ENCODE measurements at places on chromosomes 3 and 15. TPM values are rescaled to one million over a fixed set of nuclear protein-coding genes. Genes with fewer than 3 reads are reported as not detected.
A peak's percentile ranks its signal among the peaks of the same experiment; 100 is the strongest.

- DNase-seq = no peak
These were observed 983 bp upstream of the ALDH1A3 start for GRCh38 chr15:100878648-100879047.

GRCh38 chr15:85477730-85478129, 97.3 kb downstream of the AKAP13 start:
- DNase-seq = no peak

DNA sequence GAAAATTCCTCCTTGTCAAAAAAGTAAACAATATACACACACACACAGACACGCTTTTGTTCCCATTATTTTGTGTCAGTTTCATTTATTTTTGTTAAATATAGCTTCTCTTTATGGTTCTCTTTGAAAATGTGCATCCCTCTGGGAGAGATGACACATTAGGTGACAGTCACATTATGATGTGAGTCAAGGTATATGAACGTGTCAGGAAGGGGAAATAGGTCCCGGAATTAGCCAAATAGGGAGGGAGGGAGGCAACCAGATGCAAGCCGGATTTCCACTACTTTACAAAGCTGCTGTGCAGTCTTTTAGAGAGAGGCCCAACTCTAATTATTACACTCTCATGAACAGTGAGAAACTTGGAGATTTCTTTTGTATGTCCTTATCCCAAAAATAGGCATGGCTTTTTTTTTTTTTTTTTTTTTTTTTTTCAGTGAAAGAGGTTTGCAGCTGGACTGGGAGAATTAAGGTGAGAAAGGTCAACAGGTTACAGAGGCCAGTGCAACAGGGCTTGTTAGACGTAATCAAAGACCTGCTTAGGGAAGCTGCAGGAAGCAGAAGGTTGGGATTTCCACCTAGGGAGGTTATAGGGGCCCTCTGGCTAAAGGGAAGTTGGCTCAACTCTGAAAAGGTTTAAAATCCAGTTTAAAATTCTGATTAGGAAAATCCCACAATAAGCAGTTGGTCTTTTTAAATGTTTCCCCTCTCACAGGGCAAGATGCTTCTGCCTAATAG, 240.5 kb upstream of the UBE2E1 start:
- DNase-seq = no peak

DNA sequence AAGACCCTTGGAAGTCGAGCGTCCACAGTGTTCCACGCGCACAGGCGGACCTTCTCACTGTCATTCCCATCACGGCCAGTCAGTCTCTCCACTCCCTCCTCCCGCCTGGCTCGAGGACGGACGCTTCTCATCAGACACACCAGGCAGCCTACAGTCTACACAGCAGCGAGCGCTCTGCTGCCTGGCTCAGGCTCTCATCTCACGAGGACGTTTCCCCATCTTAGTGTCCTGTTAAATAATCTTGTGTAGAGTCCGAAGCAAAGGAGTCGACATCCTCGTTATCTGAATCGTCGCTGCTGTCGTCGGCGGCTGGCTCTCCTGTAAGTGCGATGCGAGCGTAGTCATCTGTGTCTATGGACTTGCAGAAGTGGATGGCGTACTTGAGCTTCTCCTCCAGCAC, 12.4 kb upstream of the OCA2 start:
- DNase-seq = peak; percentile 18

DNA sequence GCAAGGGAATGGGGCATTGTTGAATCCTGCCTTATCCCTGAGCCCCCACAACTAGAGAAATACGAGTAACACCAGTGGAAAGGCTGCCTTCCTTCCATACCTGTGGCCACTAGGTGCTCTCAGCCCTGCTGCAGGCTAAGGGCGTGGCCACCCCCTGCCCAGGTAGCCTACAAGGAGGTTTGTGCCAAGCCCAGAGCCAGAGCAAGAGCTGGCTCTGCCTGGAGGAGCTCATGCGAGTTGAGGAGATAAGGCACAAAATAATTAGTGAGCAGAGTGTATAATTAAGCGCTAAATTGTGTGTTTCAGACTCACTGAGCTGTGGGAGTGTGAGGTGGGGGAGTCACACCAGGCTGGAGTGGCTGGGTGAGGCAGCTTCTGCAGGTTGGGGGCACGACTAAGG, 49.2 kb downstream of the TPRA1 start:
- DNase-seq = no peak

GRCh38 chr15:68888419-68888818, 41.9 kb upstream of the SPESP1 start:
- DNase-seq = no peak

DNA sequence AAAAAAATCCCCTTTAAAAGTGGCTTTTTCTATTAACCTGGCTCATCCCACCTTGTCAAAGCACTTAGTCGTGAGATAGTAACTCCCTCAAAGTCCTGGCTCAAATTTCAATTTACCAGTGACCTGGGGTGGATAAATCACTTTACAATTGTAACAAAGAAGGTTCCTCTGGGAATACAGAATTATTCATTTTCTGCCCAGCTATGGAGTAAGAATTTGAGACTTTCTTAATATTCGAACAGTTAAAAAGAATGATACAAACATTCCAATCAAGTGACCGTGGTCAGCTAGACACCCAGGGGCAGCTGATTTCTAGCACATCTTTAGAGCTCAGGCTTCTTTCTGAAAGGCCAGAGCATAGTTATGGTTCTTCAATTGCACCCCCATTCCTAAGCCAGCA, 291.0 kb upstream of the TGFBR2 start:
- DNase-seq = no peak

GRCh38 chr3:27610800-27611525, 111.2 kb downstream of the EOMES start:
- DNase-seq = no peak

DNA sequence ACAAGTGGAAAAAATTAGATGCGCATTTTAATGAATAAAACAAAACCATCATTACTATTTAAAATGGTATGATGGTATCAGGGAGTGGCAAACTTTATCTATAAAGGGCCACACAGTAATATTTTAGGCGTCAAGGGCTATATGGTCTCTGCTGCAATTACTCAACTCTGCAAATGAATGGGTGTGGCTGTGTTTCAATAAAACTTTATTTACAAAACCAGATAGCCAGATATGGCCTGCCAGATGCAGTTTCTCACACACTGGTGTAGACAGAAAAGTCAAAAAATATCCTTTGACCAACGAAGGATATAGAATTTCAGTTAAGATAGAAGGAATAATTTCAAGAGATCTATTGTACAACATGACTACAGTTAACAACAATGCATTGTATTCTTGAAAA, 83.8 kb downstream of the CLASP2 start:
- no peak for DNase-seq

DNA sequence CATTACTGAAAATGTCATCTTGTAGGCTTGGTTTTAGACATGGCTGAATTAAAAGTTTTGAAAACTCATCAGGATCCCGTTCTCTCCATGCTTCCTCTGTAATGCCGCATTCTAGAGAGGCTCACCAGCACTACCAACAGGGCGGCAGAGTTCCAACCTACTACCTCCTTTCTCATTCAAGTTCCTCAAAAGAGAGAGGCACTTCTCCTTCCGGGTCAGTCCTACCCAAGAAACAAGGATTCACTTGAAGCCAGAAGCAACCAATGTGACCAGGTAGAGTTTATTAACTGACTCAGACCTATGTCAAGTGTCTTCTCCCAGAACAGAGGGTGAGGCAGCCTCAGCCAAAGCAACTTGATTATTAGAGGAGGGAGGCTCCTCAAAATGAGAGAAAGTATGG, 59.8 kb upstream of the GYG1 start:
- DNase-seq = no peak

DNA sequence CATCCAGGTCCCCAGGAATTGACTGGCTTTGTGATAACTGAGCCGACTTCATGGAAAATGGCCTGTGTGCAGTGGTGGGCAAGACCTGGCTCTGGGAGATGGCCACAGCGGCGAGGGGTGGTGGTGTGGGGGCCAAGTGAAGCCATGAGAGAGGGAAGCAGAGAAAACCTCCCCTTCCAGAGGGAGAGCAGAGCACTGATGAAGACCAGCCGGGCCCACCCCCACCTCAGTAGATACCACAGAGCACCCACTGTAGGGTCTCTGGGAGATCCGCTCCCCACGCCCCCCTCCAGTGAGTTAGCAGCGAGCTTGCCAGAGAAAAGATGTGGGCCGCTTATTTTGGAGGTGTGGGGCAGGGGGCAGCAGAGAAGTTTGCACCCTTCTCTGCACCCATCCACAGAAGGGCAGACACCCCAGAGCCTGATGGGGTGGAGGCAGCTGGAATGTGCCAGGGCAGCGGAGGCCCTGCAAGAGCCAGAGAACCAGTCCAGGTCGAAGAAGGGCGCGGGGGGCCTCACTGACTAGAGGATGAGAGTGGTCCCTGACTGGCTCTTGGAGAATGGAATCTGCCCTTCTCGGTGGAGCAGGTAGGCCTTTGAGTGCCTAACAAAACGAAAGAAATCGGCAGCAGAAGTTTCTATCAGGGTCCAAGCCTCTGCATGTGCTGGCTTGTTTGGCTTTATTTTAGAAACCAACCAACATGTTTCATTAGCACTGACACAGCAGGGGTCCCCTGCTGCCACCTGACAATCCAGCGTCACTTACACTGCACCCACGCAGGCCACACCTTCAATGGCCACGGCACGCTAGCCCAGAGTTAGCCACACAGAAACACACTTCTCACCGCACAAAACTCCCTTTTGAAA, 28.3 kb downstream of the MELTF start:
- no peak for DNase-seq

DNA sequence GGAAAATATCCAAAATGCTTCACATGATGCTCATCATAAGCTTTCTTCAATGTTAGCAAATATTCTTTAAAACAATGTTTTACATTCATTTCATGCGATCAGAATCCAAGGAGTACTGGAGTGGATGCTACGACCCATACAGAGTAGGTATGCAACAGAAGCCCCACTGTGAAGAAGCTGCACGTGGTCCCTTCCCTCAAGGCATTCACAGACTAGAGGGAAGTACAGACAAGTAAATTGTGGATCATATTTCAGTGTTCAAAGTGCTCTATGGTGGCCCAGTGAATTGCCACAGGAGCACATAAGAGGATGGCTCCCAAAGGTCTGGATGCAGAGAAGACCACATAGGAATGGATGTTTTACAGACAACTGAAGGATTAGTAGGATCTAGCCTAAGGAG, 789.9 kb downstream of the IGSF11 start:
- DNase-seq = no peak

DNA sequence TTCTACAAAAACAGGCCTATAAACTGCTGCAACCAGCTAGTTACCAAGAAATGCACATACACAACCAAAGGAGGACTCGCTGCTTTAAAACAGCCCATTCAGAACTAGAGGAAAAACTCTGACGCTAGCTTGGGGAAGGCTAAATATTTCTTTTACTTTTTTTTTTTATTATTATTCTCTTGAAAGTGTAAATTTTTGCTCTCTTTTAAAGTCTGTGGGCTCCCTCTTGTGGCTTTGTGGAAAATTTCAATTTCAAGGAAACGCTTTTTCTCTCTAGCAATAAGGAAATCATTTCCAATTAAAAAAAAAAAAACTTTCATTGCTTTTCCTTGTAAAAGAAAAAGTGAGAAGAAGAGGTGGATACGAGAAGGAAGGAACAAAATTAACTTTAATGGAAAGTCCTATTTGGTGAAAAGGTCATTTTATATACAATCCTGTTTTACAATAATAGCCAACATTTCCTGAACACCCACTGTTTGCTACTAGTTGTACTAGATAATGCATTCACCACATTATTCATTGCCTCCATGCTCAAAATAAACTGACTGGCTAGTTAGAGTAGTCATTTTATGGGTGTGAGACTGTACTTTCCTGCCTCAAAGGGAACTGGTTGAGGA, 51.2 kb upstream of the SAMMSON start:
- DNase-seq = no peak

- DNase-seq = peak; percentile 97
These were observed 12.4 kb upstream of the SHF start for GRCh38 chr15:45200001-45200798.

DNA sequence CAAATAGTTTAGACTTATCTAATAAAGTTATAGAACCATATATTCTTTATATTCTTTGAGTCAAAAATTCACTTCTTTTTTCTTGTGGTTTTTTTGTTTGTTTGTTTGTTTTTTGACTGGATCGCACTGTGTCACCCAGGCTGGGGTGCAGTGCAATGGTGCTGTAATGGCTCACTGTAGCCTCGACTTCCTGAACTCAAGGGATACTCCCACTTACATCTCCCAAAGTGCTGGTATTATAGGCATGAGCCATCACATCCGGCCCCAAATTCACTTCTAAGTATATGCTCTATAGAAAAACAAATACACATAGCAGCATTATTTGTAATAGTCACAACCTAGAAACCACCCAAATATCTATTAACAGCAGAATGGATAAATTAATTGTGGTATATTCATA, 13.7 kb upstream of the SLTM start:
- DNase-seq = no peak

- DNase-seq = no peak
These were observed 15.5 kb downstream of the ZIC4 start for GRCh38 chr3:147390589-147391569.

DNA sequence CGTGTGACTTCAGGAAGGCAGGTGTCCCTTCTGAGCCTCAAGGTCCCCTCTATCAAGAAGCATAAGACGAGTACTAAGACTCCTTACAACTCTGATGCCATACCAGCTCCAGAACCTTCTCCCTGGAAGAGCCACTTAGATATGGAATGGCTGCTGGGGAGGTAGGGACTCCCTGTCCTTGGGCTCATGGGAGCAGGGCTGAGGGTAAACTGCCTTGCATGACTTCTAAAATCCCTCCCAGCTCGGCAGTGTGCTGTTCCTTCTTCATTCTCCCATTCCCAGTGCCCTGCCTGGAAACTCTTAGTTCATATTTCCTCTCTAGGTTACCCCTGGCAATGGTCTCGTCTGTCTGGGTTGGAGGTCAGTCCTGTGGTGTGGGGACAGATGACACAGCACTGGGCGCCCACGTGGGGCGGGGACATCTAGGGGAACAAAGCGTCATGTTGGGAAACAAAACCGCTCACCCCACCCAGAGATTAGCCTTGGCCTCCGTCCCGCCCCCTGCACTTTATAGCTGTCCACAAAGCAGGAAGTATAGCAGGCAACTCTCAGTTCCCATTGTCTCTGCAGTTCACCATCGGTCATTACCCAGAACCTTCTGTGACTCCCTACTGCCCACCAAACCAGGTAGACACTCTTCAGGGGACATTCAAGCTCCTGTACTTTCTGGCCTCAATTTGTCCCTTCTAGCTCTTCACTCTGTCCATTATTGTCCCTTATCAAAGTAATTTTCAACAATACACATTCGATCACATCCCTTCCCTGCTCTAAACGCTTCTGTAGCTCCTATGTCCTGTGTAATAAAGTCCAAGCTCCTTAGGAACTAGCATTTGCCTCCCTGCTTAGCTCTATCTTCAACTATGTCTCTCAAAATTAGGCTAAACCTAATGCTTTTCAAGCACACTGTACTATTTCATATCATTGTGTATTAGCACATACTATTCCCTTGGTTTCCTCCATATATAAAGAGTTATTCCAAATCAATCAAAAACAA, 73.8 kb downstream of the IQSEC1 start:
- DNase-seq = peak; percentile 74

The COL8A1 gene
- 0.75 TPM for total RNA-seq

The KCNH8 gene
- not detected for total RNA-seq

The BFSP2 gene
- not detected for total RNA-seq

Measured in left lobe of liver (tissue), 2 donors.